ENCODE measurements at places on chromosomes 2 and 18. TPM values are rescaled to one million over a fixed set of nuclear protein-coding genes. Genes with fewer than 3 reads are reported as not detected.

The CRYBA2 gene
- not detected for total RNA-seq

The CDH19 gene
- 2.0 TPM for total RNA-seq

The KLHL30 gene
- 12.2 TPM for total RNA-seq

The EGR4 gene
- total RNA-seq = not detected

The NAPG gene
- total RNA-seq = 32.0 TPM

The COPS7B gene
- 45.6 TPM for total RNA-seq

The CLASP1 gene
- total RNA-seq = 57.9 TPM

The CLEC4F gene
- total RNA-seq = not detected

The PID1 gene
- 1.8 TPM for total RNA-seq

The ADGRF3 gene
- total RNA-seq = 0.10 TPM

The EMILIN2 gene
- total RNA-seq = 9.3 TPM

- no peak for DNase-seq
- peak overlapping the region; percentile 97 for H3K27ac ChIP-seq
- H3K27me3 ChIP-seq = no peaks in the 10 kb centered on the region
- H3K4me1 ChIP-seq = peaks cover 45% of the 10 kb centered on the region
- H3K4me3 ChIP-seq = peak overlapping the region; percentile 62
These were observed 185.0 kb downstream of the ANAPC1 start for GRCh38 chr2:111698743-111699554.

GRCh38 chr2:232983669-232984140, 29.4 kb downstream of the NGEF start:
- no peak overlapping the region for H3K27ac ChIP-seq
- H3K4me1 ChIP-seq = peaks cover 22% of the 10 kb centered on the region
- DNase-seq = peak; percentile 18
- H3K4me3 ChIP-seq = no peak overlapping the region
- no peaks in the 10 kb centered on the region for H3K36me3 ChIP-seq

GRCh38 chr18:43265465-43265864, 11.8 kb downstream of the SYT4 start:
- no peak overlapping the region for H3K4me3 ChIP-seq
- H3K4me1 ChIP-seq = no peaks in the 10 kb centered on the region
- peaks cover 2% of the 10 kb centered on the region for H3K36me3 ChIP-seq
- no peak for DNase-seq
- no peak overlapping the region for H3K27ac ChIP-seq
- peaks cover 12% of the 10 kb centered on the region for H3K27me3 ChIP-seq

DNA sequence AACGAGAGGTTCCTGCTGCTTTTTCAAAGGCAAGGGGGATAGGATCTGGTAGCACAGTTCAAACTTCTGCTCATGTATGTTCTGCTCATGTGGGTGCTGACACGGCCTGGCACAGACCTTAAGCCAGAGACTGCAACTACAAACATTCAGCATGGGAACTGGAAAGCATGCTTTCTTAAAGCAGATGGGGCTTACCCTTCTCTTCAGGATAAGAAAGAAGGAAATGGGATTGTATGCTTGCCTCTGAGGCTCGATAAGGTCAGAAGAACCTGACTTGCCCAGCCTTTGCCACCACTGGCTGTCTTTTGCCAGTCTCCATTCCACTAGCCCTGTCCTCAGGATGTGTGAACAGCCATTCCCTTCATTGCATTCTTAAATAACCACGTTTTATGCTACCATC, 10.7 kb downstream of the DOCK10 start:
- H3K27me3 ChIP-seq = no peaks in the 10 kb centered on the region
- H3K4me3 ChIP-seq = no peak overlapping the region
- no peak overlapping the region for H3K27ac ChIP-seq
- DNase-seq = no peak
- H3K36me3 ChIP-seq = no peaks in the 10 kb centered on the region

DNA sequence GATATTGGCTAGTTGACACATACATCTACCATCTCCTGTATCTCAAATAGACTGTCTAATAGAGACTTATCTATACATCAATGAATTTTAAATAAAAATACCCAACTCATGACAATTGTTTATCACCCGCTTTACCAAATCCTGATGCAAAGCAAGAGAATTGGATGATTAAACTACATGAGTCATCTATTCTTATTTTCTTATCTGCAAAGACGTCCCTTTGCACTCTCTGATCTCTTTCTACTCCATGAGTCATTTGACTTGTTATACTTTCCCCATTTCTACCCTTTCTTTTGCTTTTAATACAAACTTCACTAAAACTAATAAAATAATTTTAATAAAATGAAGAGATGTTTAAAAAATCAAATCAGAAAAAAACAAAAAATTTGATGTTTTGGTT, 261.7 kb upstream of the MAP2 start:
- H3K27ac ChIP-seq = no peak overlapping the region
- DNase-seq = no peak
- peaks cover 1% of the 10 kb centered on the region for H3K27me3 ChIP-seq

- no peak overlapping the region for H3K27ac ChIP-seq
- no peaks in the 10 kb centered on the region for H3K4me1 ChIP-seq
- peaks cover 2% of the 10 kb centered on the region for H3K27me3 ChIP-seq
- no peak for DNase-seq
- H3K36me3 ChIP-seq = no peaks in the 10 kb centered on the region
- H3K4me3 ChIP-seq = no peak overlapping the region
These were observed 115.7 kb downstream of the VIT start for GRCh38 chr2:36812196-36812595.

DNA sequence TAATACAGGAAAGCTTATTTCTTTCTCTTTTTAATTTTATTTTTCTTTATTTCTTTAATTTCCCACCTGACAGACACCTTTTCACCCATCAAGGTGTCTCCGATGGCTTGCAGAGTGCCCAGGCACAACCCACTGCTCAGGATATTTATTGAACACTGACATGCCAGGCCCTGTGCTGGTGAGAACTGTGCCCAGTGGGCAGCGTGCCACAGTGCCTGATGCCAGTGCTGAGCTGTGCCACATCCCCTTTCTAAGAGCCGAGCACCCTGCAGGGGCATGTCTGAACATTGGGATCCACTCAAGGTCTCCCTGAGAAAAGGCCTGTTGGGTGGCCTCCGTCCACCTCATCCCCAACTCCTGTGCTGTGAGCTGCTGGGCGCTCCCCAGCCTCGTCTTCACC, 158.6 kb upstream of the RAB6C start:
- H3K4me1 ChIP-seq = no peaks in the 10 kb centered on the region
- no peaks in the 10 kb centered on the region for H3K27me3 ChIP-seq
- H3K4me3 ChIP-seq = no peak overlapping the region
- H3K36me3 ChIP-seq = no peaks in the 10 kb centered on the region
- no peak overlapping the region for H3K27ac ChIP-seq
- DNase-seq = no peak

DNA sequence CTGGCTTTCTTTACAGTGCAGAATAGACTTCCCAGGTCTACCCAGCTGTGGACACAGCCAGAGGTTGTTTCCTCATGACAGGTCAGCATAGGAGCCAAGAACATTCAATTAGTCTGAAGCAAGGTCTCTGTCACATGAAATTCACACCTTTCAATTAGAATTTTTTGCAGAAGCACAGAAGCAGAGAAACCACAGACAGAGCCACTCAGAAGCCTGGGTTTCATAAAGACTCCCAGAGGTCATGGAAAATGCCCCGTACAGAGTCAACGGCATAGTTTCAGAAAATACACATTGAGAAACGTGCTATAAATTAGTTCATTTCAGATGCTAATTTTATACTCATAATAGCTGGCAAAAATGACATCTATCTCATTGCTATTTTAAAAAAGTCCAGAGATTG, 87.0 kb upstream of the TMEM200C start:
- H3K27me3 ChIP-seq = no peaks in the 10 kb centered on the region
- H3K4me1 ChIP-seq = no peaks in the 10 kb centered on the region
- no peak overlapping the region for H3K4me3 ChIP-seq

- H3K27ac ChIP-seq = no peak overlapping the region
- no peaks in the 10 kb centered on the region for H3K4me1 ChIP-seq
These were observed 97.1 kb downstream of the PRPF40A start for GRCh38 chr2:152620208-152620607.

GRCh38 chr2:9331704-9332103, 91.6 kb downstream of the ITGB1BP1 start:
- peaks cover 58% of the 10 kb centered on the region for H3K4me1 ChIP-seq
- no peak overlapping the region for H3K27ac ChIP-seq
- H3K4me3 ChIP-seq = no peak overlapping the region

DNA sequence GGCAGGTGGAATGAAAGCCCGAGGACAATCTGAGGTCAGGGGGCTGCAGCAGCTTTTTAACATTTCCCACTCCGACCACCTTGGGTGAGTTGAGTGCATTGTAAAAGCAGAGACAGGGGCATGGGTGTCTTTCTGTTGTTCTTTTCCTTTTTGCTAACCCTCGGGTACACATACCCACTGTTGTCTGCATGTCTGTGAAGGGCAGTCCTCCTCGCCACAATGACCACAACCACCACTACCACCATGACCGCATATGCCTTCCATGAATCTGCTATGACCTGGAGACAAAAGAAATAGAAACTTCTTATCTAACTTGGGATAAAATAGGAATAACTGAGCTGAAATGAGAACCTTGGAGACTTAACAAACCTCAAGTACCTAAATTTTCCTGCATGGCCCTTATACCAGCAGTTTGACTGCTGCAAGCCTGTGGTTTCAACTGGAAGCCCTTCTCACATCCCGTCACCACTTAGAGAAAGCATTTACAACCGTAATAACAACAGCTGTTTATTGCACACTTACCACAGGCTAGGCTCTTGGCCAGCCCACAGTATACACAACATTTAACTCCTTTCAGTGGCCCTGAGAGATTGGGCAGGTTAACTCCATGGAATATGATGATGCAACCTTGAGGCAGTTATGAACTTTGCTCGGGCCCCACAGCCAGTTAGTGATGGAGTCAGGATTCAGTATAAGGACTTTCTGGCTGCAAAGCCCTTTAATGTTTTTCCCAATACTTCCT, 80.3 kb downstream of the GYPC start:
- H3K27me3 ChIP-seq = peaks cover 12% of the 10 kb centered on the region
- no peaks in the 10 kb centered on the region for H3K36me3 ChIP-seq
- no peak for DNase-seq
- H3K4me3 ChIP-seq = no peak overlapping the region
- H3K27ac ChIP-seq = no peak overlapping the region

- H3K4me1 ChIP-seq = peaks cover 34% of the 10 kb centered on the region
- no peaks in the 10 kb centered on the region for H3K27me3 ChIP-seq
- H3K36me3 ChIP-seq = peaks cover 3% of the 10 kb centered on the region
- no peak overlapping the region for H3K27ac ChIP-seq
- no peak overlapping the region for H3K4me3 ChIP-seq
- DNase-seq = no peak
These were observed 25.6 kb downstream of the KLHL29 start for GRCh38 chr2:23410596-23410995.

DNA sequence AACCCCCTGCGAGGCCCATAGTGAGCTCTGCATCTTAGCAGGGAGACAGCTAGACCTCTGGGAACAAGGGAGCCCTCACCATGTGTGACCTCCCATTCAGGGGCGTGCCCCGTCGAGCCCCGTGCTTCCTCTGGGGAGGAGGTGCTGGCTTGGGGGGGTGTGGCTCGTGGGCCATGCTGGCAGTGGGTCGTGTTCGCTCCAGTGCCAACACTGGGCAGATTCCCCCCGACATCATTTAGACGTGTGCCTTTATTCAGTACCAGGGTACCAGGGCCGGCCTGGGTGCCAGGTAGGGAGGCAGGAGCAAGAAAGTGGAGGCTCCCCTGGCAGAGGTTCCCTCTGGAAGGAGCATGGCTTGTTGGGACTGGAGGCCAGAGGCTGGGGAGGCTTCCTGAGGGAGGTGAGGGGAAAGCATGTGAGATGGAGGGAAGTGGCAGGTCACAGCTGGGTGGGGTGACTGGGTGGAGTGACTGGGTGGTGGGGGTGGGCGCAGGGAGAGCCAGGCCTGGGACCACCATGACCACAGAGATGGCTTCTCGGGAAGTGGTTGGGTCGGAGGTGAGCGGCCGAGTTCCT, 15.2 kb downstream of the GPC1 start:
- peak overlapping the region; percentile 22 for H3K4me3 ChIP-seq
- no peaks in the 10 kb centered on the region for H3K36me3 ChIP-seq
- peak overlapping the region; percentile 77 for H3K27ac ChIP-seq
- DNase-seq = peak; percentile 40
- H3K27me3 ChIP-seq = no peaks in the 10 kb centered on the region
- H3K4me1 ChIP-seq = peaks cover 41% of the 10 kb centered on the region

- DNase-seq = no peak
- no peaks in the 10 kb centered on the region for H3K36me3 ChIP-seq
- no peak overlapping the region for H3K27ac ChIP-seq
- no peaks in the 10 kb centered on the region for H3K4me1 ChIP-seq
These were observed 1094.8 kb downstream of the SUCLG1 start for GRCh38 chr2:83364264-83364663.
